ENCODE measurements at places on chromosomes 7 and 10.

GRCh38 chr7:100363098-100363497 is 5.2 kb downstream of the PILRB start:
- DNase-seq: no peak

- DNase-seq: no peak
Measured at GRCh38 chr10:77533146-77533886, 104.3 kb downstream of the KCNMA1 start.

GRCh38 chr7:100490483-100491191 is 6.9 kb downstream of the NYAP1 start:
- no peak for DNase-seq

GRCh38 chr7:2632733-2633537 is 1.1 kb downstream of the TTYH3 start:
- DNase-seq: no peak

GRCh38 chr10:10233229-10233628 is 784.4 kb upstream of the CELF2 start:
- no peak for DNase-seq

DNA sequence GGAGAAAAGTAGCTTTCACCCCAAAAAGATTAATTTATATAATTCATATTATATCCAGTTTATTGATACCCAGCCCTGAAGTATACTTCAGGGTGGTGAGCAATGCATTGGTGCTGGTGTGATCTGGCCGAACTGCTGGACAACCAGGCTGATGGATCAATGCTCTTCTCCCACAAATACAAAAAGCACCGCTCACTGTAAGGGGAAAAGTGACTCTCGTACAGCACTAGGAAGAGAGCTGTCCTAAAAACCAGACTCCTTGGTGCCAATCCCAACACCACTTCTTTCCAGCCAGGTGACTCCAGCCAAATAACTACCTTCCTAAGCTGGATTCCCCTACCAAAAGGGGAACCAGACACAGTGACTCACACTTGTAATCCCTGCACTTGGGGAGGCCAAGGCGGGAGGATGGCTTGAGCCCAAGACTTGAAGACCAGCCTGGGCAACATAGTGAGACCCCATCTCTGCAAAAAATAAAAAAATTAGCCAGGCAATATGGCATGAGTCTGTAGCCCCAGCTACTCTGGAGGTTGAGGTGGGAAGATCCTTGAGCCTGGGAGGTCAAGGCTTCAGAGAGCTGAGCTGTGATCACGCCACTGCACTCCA is 13.1 kb upstream of the TNPO3 start:
- no peak for DNase-seq

GRCh38 chr7:36978461-36978860 is 254.2 kb upstream of the AOAH start:
- DNase-seq: no peak

All from chondrocyte (in vitro differentiated cells).